T-cell (primary cell): ENCODE measurements at places on chromosomes 5 and 9. TPM values are rescaled to one million over a fixed set of nuclear protein-coding genes. Genes with fewer than 3 reads are reported as not detected.

Gene IFNA2
- total RNA-seq, result not detected

Gene PCDHB9
- total RNA-seq, result 0.26 TPM

Gene ANKRD20A1
- not detected for total RNA-seq

- H3K4me1 ChIP-seq, result no peaks in the 10 kb centered on the region
- no peaks in the 10 kb centered on the region for H3K27me3 ChIP-seq
- DNase-seq, result no peak
- H3K36me3 ChIP-seq, result no peaks in the 10 kb centered on the region
Observed at GRCh38 chr5:35518104-35518503, 99.6 kb upstream of the SPEF2 start.
